Activated naive CD8-positive, alpha-beta T cell treated with anti-CD3 and anti-CD28 coated beads for 36 hours (primary cell): ENCODE measurements at places on chromosomes 6 and 20.

DNA sequence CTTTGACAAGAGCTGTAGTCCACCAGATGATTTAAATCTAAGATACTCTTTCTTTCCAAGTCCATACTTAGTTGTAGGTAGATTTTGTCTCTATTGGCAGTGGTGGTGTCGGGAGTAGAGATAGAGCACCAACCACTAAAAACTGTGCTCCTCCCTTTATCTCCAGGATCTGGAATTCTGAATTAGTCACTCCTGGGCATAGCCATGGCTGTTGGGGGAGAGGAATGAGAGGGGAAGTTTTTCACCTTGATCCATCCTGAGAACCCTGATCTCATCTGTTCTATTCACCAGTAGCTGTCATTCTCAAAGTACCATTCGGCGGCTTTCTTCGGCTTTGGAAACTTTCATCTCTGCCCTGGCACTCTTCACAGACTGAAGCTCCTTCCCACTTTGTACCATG lies 35.6 kb upstream of the NKX2-4 start:
- no peak for DNase-seq

GRCh38 chr6:16190214-16190613 lies 48.2 kb upstream of the GMPR start:
- no peak for DNase-seq

GRCh38 chr6:12075067-12075563 lies 63.0 kb downstream of the HIVEP1 start:
- DNase-seq = no peak

- no peak for DNase-seq
Observed at GRCh38 chr20:47334022-47334551, 22.4 kb downstream of the ZMYND8 start.

DNA sequence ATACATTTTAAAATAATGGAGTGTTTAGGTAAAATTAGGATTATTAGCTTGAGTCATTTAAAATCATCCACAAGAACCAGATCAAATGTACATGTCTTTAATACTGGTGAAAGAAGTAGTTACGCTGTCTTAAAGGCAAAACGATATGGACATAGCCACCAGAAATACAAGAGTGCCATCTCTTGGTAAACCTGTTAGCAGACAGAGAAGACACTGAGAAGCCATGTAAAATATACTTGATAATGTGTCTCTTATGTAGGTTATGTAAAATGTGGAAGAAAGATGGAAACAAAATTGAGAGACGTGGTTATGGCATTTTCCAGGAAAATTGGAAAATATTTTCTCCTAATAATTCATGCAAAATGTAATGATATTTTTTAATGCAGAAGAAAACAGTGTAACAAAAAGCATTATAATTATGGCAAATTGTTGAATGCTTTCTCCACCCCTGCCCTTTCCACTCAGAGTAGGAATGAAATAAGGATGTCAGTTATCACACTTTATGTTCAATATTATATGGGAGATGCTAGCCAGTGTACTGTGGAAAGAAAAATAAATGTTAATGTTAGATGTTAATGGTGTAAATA lies 12.2 kb upstream of the SLC17A2 start:
- DNase-seq = no peak

DNA sequence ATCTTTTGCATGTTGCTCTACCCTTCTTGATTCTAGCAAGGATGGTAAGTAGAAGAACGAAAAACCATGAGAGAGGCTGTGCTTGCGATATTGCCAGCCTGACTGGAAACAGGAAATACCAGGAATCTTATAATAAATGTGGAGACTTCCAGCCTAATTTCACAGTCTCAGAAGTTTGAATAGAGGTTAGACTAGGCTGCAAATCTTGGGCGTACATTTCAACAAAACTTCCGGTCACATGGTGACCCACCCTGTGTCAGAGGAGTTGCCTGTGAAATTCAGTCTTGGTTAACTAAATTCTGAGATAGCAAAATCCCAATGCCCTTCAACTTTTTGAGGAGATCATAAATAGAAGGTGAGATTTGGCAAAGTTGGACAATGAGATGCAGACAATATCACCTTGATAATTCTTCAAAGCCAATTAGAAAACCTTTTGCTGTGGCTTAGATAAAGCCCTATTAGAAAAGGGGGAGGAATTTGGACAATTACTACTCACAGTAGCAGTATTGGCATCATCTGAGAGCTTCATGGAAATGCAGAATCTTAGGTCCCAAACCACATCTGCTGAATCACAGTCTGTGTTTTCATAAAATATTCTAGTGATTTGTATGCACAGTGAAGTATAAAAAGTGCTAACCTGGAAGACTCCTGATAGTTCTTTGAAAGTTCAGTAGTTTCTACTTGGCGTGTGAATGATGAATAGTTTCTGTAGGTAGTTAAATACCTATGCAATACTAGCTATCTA lies 262.0 kb upstream of the JAG1 start:
- DNase-seq = no peak

GRCh38 chr6:26254724-26255123 lies 110.3 kb upstream of the BTN3A2 start:
- no peak for DNase-seq

DNA sequence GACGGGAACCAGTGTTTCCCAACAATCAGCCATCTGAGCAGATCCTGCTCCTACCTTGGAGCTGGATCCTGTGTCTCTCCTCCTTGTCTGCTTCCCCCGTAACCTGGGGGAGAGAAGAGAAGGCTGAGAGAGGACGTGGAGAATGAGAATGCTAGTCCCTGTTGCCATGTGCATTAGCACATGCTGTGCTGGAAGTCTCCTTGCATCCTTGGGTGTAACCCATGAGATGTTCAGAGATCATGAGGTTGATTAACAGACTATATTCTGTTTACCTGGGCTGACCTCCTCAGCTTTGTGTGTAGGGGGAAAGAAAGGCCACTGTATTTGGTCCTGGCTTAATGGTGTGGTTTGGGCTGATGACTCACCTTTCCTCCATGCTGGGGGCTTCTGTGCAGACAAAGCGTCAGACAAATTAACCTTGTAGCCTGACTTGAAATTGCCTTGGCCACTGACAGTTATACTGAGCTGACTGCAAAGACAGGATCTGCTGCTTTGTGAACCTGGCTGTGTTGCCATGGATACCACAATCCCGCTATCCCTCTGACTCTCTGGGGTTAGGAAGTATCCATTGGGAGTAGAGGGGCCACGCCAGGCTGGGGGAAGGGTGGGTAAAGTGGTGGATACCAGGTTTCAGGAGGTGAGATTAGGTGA lies 243.7 kb upstream of the CHD6 start:
- no peak for DNase-seq

- no peak for DNase-seq
Observed at GRCh38 chr6:148497257-148497656, 154.6 kb downstream of the SASH1 start.

DNA sequence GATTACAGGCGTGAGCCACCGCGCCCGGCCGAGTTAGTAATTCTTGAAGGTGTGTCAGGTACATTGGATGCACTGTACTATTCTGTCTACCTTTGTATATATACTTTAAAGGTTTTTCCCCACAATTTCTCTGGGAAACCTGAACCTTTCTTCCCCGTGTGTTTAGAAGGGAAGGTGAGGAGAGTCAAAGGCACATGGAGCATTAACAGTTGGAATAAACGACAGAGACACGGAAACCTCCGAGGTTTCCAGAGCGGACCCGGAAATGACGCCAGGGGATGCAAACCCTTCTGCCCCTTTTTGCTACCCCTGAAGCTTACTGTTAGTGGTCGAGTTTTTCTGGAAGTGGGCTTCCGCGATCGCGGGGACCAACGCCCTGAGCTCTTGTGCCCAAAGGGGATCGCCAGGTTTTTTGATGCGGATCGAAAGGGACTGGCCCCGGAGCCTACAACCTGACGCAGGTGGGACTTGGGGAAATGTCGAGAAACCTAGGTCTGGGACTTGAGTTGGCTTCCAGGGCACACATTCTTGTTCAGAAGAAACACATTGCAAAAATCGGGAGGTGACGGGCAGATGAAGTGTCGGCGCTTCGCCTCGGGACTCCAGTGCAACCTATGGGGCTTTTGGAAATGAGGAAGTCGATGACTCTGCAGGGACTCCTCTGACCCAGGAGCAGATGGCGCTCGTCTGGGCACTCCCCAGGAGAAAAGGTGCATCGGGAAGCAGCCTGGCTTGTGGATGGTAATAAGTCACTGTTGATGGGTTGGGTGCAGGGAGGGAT lies 218.2 kb downstream of the OR2B2 start:
- DNase-seq = peak; percentile 43

GRCh38 chr6:138082232-138082631 lies 25.0 kb downstream of the PERP start:
- DNase-seq = no peak

DNA sequence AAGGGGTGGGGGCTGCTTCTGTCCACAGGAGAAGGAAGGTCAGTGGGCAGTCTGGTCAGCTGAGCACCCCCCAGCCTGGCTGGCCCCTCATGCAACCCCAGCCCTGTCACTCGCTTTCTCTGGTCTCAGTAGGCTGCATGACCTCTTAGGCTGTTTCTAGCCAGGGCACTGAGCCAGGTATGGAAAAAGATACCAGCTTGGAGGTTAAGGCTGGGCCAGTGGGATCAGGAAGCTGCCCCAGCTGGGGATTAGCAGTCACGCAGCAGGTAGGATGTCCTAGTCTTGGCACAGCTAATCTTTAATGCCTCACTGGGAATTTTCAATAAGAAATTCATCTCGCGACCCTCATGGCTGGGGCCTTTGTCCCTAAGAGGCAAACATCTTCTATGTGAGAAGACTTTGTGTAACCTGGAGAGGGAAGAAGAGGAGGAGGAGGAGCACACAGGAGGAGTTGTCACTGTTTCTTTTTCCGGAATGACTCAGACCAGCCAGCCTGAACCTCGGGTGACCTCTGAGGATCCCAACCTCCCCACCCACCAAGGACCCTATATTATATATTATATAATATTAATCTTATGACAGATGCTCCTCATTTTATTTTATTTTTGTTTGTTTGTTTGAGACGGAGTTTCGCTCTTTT lies 2.4 kb upstream of the BPIFA2 start:
- no peak for DNase-seq

- DNase-seq = peak; percentile 7
Observed at GRCh38 chr6:133889557-133890403, 867 bp downstream of the TCF21 start.

GRCh38 chr6:143163621-143164020 lies 102.9 kb downstream of the AIG1 start:
- no peak for DNase-seq

- DNase-seq = no peak
Observed at GRCh38 chr20:11101243-11101642, 427.4 kb upstream of the JAG1 start.

DNA sequence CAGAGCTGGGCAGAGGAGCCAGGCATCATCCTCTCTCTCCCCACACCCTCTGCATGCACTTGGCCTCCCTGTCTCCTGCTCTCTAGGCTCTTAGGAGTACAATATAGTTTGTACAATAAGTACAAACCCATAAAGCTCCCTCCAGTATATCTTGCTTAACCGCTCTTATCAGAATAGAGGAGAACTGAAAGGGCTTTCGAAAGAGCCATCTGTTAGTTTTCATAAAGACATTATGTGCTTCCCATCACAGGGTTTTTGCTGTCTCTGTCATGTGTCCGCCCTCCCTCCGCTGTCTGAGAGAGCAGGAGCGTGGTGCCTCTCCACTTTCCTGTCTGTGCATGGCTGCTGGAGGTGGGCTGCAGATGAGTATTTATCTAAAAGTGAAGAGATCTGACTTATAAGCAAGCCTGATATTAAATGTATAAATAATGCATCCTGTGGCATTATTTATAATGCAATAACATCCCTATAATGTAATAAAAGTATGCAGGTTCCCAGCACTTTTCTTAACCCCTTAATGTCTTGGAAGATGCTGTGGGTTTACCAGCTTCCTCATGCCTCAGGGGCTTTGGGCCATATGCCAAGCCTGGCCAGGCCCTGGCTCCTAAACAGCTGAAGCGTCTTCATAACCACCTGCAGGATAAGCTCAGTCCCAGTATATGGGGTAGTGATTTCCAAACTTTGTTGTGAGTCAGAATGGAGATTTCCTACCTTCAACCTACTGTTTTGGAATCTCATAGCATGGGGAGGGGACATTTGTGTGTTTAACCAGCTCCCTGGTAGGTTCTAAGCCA lies 297.1 kb downstream of the DHX35 start:
- no peak for DNase-seq

DNA sequence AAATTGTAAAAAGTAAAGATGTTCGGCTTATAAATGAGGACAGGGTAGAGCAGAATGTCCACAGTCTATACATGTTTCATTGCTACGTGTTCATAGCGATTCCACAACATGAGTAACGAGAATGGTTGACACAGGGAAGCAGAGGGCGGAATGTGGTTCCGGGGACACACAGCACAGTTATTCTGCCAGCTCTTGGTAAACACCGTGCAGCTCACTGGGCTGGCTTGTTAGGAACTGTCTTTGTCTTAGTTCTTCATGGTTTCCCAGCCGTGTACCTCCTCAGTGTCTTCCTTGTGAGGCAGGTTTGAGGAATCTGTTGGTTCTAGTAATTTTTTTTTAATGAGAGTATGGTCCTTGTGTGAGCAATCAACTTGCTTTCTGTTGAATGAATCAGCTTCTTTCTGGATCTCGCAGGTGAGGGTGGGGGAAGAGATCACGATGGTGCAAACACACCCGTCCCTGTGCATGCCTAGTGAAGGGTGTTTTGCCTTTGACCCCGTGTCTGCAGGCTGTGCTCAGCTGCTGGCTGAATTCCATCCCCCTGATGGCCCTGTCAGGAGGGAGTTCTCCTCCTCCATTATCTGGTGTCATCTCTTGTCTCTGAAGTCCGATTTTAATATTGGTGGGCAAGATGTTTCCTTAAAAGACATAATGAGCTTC lies 168.2 kb downstream of the SMOC2 start:
- DNase-seq = no peak

DNA sequence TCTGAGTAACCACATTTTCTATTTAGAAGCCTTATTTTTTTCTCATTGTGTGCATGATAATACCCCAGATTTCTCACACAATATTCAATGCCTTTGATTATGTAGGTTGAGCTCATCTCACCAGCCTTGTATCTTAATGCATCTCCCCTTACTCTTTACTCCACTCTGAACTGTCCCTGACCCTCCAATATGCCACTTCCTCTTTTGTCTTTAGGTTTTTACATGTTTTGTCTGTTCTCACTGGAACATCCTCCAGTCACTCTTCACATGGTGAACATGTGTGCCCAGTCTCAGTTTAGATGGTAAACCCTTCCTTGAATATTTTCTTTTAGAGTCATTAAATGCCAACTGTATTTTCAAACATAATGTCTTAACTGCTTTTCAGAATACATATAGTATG lies 392.9 kb upstream of the IMPG1 start:
- DNase-seq = no peak

GRCh38 chr6:132412656-132413498 lies 11.6 kb upstream of the MOXD1 start:
- no peak for DNase-seq
